Activated naive CD8-positive, alpha-beta T cell treated with anti-CD3 and anti-CD28 coated beads for 36 hours (primary cell): ENCODE measurements at places on chromosomes 5 and 9.
A peak's percentile ranks its signal among the peaks of the same experiment; 100 is the strongest.

DNA sequence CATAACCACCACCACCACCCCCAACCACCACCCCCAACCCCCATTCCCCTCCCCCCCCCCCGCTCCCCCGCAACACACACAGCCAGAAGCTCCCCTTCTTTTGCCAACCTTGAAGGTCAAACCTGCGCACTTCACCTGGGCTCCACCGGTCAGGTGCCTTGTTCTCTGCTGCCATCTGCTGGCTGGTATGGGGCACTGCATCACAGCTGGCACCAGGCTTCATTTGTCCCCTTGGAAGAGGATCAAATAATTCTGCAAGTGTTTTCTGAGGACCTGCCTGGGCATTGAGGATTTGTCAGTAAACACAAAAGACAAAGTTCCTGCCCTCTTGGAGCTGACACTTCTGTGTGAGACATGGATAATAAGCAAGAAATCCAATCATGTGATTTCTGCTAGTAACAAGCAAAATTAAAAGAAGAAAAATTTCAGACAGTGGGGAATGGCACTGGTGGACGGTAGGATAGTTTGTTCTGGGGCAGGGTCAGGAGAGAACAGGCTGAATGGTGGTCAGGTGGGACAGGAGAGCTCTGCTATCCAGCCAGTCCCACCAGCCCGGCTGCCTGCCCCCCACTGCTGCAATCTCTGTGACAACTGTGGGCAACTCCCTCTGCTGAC is 55.6 kb upstream of the LMX1B start:
- peak; percentile 53 for DNase-seq

GRCh38 chr9:92228628-92229027 is 64.9 kb downstream of the IARS1 start:
- no peak for DNase-seq

DNA sequence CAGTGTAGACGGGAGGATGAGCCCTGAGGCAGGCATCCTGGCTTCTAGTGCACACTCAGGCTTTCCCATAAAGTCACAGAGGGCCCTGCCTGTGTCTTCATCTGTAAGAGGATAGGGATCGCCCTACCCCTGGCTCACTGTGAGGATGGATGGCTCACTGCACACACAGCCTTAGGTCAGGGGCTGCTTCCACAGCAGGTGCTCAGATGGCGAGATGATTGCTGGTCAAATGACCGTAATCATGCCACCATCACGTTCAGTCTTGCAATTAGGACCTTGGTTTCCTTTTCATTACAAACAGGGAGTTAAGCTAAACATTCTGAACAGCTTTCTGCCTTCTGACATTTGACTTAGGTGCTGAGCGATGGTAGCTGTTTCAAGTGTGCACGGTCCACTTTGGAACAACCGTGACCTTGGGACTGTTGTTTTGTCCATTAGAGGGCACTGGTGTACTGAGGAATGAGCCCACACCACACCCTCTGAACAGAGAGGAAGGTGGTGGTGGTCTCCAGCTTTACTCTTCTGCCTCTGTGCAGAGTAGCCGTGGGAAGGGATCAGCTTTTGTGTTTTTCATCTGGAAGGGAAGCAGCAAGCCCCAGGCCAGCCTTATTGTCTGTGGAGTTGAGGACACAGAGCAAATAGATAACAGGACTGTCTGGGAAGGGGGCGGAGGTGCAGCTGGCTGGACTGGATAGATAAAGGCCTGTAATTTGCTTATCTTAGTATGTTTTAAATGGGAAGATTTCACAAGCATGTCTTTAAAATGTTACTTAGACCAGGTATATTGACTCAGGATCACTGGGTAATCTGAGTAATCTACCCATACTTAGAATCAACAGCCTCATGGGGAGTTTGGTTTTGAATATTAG is 183.1 kb downstream of the TRIO start:
- no peak for DNase-seq

GRCh38 chr5:10914741-10915480 is 153.9 kb upstream of the DAP start:
- DNase-seq: no peak

- DNase-seq: peak; percentile 77
These were observed 7.7 kb upstream of the SKP1 start for GRCh38 chr5:134184155-134185135.

DNA sequence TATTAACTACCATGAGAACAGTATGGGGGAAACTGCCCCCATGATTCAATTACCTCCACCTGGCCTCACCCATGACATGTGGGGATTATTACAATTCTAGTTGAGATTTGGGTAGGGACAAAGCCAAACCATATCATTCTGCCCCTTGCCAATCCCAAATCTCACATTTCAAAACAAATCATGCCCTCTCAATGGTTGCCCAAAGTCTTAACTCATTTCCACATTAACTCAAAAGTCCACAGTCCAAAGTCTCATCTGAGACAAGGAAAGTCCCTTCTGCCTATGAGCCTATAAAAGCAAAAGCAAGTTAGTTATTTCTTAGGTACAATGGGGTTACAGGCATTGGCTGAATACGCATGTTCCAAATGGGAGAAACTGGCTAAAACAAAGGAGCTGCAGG is 180.7 kb upstream of the CDH12 start:
- DNase-seq: no peak

DNA sequence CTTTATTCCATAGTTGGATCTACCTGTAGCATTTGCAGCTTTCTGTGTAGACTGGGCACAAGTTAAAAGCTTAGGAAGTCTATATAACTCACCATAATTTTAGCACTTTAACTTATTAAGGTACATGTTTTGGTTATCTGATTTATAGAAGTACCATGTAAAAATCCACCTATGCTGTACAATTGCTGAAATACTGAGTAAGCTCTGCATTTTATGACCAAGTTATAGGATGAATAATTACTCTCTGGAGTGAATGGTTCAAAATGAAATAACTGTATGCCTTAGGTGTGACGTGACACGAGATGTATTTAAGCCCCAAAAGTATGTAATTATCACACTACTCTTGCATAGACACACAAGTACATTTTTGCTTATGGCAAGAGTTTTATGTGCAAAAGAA is 22.1 kb downstream of the ZSWIM6 start:
- DNase-seq: no peak

DNA sequence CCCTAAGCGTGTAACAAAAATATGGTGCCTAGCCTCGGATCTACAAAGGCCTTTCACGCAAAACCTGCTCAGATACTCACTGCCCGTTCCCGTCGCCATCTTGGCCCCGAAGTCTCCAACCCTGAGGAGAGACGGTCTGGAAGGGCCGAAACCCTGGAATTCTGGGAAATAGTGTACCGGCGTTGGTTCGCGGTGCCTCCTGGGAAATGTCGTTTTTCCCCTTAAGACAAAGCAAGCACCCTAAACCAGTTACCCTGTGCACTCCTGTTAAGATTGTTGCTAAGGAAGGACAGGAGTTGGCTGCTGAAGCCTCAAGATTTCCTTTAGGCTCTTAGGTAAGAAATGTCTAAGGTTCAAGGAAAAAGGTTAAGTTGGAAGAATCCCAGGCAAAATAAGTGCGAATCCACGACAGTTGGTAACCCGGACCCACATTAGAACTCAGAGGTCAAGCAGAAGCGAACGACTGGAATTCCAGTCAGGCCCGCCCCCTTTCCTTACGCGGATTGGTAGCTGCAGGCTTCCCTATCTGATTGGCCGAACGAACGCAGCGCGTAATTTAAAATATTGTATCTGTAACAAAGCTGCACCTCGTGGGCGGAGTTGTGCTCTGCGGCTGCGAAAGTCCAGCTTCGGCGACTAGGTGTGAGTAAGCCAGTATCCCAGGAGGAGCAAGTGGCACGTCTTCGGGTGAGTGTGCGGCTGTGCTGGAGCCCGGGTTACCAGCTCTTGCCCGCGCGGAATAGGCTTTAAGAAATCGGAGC is at the start of the genes BRD8 and KIF20A:
Gene BRD8 (minus strand): TSS at position 115 of the 761 bp plus-strand sequence. CDS start 16 bp downstream, at position 99.
Gene KIF20A (plus strand): TSS at position 597 of the 761 bp plus-strand sequence. CDS start 569 bp downstream, outside the sequence.
- peak; percentile 89 for DNase-seq

- DNase-seq: no peak
These were observed 91.1 kb upstream of the TLE4 start for GRCh38 chr9:79480639-79481038.

- no peak for DNase-seq
These were observed 20.7 kb downstream of the NLN start for GRCh38 chr5:65742565-65743231.

DNA sequence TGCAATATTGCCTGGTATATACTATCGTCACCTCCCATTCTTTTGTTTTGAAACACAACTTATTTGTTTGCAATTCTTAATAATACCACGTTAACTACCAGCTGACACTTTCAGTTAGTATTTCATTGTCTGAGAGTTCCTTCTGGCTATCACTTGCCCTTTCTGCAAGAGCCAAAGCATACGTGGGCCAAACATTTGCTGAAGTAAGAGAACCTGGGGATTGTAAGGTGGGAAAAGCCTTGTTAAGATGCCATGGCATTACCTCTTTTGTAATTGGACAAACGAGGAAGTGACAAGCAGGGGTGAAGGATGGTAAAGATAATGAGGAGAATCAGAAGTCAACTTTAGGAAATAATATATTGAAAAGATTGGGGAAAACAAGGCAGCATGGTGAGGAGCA is 47.7 kb downstream of the FYB1 start:
- no peak for DNase-seq

DNA sequence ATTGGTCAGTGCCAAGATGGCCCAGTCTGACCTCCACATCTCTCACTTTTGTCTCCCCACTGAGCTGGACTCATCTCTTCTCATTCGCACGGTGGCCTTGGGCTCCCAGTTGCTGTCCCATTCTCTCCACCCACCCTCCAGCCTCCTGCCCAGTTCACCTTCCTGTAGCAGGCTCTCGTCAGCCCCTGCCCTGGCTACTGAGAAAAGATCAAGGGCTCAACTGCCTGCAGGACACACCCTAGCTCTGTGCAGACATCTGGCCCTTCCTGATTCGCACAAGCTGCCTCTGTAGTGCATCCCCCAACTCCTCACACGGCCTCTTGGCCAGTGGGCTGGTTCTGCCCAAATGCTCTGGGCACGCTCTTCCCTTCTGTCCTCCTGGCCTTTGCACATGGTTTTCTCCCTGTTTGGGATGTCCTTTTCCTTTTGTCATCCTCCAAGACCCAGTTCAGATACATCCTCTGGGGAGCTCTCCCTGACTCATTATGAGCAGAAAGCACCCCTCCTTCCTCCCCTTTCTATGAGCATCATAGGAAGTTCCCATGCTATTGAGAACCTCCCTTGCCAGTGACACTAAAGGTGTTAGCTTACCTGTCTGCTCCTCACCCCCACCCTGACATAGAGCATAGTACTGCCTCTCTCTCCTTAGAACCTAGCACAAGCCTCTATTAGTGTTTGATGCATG is 78.5 kb upstream of the TGFBR1 start:
- no peak for DNase-seq

DNA sequence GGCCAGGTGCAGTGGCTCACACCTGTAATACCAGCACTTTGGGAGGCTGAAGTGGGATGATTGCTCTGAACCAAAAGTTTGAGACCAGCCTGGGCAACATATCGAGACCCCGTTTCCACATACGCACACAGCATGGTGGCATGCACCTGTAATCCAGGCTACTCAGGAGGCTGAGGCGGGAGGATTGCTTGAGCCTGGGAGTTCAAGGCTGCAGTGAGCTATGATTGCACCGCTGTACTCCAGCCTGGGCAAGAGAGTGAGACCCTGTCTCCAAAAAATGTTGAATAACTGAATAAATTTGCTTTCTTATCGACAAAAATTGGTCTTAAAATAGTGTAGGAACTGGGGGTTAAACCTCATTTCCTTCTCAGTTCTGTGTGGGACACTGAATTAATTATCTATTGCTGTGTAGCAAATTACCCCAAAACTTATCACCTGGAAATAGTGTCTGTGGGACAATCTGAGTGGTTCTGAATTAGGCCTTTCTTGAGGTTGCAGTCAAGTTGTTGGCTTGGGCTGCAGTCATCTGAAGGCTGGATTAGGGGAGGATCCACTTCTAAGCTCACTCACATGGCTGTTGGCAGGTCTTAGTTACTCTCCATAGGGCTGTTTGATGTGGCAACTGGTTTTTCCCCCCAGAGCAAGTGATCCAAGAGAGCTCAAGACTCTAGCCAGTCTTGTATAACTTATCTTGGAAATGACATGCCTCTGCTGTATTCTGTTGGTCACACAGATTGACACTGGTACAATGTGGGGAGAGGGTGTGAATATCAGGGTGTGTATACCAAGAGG is 2.0 kb downstream of the SNX30 start:
- peak; percentile 31 for DNase-seq

DNA sequence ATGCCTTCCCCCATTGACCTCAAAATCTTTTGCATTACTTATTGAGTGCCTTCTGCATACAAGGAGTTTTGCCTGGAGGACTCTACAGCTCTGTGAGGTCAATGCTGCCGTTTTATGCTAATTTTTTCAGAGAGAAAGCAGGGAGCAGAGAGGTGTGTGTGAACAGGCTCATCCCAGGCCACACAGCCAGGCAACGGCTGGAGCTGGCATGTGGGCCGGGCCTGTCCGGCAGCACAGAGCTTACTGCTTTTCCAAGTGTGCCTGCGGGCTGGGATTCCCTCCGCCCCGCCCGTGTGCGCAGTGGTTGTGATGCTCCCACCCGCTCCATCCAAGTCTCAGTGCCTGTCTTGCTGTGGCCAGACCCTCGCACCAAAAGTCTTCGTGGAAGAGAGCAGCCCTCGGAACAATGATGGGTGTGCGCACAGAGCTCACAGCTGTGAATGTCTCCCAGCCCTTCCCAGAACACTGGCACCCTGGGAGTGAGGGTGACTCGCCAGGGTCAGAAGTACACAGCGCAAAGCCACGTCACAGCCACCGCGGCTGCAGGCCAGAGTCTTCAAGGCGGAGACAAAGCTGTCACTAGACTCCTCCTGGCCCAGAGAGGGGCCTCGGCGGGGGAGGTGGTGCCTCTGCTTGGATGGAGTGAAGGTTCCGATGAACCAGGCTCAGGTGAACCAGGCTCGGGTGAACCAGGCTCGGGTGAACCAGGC is 82.8 kb downstream of the COL5A1 start:
- no peak for DNase-seq

GRCh38 chr9:111895996-111896941 is at the start of gene UGCG:
Gene UGCG, plus strand, starts transcription at chr9:111896814. Its CDS starts 402 bp downstream, at chr9:111897216.
- DNase-seq: peak; percentile 94

GRCh38 chr5:125575891-125576505 is 829.6 kb upstream of the ZNF608 start:
- no peak for DNase-seq

DNA sequence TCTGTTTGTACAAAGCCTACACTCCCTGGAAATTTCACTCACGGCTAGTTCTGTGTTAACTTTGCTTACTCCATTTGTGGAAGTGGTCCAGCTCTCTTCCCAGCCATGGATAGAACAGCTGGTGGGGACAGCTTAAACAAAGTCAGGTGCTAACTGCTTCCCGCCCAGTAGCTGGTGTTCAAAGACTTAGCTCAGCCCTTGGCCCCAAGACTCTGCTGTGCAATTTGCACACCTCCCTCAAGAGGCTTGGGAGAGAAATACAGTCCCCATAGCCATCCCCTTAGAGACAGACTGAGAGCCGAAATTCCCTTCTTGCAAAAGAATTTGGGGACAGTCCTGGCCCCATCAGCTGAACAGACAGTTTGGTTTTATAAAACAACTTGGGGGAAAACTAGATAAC is 73.8 kb upstream of the RAI14 start:
- DNase-seq: no peak
